Fibroblast of upper back skin (primary cell): ENCODE measurements at places on chromosomes 2 and 18.

DNA sequence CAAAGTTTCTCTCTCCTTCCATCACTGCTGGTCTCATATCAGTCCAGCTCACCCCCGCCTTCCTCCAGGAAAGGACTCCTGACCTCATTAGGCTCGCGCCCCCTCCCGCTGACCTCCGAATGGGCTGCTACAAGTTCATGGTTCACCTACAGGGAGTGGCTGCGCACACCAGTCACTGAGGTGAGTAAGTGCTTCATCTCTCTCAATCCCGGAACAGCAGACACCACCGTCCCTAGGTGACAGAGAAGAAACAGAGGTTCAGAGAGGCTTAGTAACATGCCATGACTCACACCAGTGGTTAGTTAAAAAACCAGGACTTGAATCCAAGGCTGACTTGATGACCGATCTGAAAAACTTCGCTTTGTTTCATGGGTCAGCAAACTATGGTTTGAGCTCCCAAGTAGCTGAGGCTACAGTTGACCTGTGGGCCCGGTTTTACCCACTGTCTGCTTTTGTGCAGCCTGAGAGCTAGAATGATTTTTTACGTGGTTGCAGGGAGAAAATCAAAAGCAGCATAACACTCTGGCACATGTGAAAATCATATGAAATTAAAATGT lies 42.0 kb downstream of the ZFP36L2 start:
- peak; percentile 57 for DNase-seq

GRCh38 chr18:12811191-12811950 lies 72.7 kb downstream of the PTPN2 start:
- DNase-seq, result no peak

DNA sequence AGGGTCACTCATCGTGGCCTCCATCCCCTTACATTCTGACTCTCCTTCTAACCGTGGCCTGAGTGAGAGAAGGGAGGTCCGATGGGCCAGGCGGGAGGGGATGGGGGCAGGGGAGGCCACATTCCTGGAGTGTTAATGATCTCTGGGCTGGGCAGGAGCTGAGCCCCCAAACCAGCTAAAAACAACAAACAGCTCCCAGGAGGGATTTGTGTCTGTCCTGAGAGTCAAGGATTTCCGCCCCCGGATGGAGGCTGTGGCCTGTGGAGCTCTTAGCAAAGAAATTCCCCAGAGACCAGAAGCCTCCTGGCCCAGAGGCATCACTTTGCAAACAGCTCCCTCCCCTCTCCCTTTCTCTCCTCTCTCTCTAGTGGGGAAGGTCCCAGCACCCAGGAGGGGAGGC lies 23.5 kb downstream of the EMX1 start:
- DNase-seq, result peak; percentile 53

GRCh38 chr2:10253596-10254372 lies 48.9 kb upstream of the HPCAL1 start:
- no peak for DNase-seq

GRCh38 chr2:105062158-105062557 lies 24.3 kb downstream of the MRPS9 start:
- DNase-seq, result no peak

GRCh38 chr2:103169861-103170260 lies 408.0 kb downstream of the TMEM182 start:
- DNase-seq, result no peak

DNA sequence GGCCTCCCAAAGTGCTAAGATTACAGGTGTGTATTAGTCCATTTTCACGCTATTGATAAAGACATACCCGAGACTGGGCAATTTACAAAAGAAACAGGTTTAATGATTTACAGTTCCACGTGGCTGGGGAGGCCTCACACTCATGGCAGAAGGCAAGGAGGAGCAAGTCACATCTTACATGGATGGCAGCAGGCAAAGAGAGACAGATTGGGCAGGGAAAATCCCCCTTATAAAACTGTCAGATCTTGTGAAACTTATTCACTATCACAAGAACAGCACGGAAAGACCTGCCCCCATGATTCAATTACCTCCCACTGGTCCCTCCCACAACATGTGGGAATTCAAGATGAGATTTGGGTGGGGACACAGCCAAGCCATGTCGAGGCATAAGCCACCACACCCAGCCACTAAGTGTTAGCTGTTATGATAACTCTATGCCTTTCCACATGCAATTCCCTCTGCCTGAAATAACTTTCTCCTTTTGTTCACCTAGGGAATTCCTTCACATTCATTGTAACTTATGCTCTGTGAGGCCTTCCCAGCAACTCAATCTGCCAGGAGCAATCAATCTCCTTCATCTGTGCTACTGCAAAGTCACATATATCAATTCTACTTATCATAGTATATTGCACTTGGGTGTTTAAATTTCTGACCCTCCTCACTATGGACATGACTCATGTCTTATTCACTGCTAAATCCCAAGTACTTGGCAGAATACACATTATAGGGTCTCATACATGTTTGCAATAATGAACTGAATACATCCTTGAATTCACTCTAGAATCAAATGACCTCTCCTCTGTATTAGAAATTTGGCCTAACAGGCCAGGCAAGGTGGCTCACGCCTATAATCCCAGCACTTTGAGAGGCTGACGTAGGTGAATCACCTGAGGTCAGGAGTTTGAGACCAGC lies 7.4 kb downstream of the MCEE start:
- peak; percentile 43 for DNase-seq

DNA sequence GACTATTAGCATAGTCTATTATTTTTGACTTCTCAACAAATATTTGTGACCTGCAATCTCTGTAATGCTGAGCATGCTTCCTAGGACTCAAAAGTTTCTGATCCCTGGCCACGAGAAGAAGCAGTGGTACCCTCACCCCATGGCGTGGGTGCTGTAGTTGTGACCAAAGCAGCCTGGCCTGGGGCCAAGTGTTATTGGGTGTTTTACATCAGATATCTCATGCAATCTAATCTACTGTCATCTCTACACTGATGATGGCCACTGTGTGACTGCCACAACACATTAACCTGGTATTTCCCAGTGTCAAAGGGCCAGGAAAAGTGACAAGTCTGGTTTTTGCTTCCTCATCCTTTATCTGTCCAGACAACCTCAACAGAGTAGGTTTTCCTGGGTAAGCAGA lies 80.8 kb upstream of the WIPF1 start:
- no peak for DNase-seq

DNA sequence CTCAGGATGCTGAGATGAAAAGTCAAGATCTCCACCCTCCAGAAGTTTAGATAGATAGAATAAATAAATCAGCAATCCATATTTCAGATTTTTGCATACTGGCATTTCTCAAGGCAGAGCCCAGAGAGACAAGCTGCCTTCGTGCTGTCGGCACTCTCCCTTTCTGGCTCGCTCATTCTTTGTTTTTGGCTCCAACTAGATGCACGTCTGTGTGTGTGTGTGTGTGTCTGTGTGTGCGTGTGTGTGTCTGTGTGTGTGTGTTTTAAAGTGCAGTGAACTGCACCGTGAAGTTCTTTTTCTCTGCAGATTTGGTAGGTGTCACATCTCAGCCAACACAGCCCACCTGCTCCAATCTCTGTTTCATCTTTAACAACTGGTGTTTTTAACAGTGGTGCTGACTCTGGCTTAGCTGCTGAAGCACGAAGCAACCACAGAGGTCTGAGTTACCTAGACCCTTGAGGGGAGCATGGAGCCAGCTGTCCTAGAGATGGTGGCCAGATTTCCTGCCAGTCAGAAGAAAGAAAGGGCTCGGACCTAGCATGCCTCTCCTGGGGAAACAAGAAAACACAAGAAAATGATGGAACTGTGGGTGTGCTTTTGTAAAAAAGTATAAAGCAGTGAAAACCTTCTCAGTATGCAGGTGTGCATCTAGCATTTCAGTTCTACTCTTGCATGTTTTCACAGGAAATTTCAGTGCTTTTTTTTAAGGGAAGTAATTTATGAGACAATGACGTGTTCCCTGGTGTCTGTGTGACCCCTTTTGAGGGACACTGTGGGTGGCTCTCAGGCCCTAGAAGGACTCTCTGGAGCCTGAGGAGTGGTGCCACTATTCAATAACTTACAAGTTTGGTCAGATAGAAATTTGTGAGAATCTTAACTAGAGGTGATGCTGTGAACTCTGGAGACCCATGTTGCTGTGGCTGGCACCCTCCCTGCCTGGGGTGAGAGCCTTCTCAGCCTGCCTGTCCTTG lies 364.3 kb downstream of the RNF144A start:
- no peak for DNase-seq

- no peak for DNase-seq
Measured at GRCh38 chr2:145324748-145325147, 804.8 kb upstream of the ZEB2 start.

GRCh38 chr2:68915393-68915792 lies 37.3 kb downstream of the GKN2 start:
- no peak for DNase-seq

- DNase-seq, result no peak
Measured at GRCh38 chr2:195413422-195413821, 243.6 kb upstream of the SLC39A10 start.

DNA sequence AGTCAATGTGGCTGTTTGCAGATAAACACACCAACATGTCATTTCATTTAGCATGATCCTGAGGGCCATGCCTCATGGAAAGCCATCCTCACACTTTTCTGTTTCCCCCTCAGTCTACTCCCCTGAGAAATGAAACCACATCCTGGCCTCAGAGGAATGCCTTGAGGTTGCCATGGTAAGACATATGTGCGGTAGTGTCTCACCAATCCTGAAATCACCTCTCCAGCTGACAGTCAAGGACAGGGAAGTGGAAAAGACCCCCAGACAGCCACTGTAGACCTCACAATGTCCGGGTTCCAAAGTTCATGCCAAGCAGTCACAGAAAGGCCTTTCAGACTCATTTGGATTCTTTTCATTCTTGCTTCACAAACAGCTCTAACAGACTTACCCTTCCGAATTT lies 175.2 kb upstream of the PKDCC start:
- peak; percentile 89 for DNase-seq

DNA sequence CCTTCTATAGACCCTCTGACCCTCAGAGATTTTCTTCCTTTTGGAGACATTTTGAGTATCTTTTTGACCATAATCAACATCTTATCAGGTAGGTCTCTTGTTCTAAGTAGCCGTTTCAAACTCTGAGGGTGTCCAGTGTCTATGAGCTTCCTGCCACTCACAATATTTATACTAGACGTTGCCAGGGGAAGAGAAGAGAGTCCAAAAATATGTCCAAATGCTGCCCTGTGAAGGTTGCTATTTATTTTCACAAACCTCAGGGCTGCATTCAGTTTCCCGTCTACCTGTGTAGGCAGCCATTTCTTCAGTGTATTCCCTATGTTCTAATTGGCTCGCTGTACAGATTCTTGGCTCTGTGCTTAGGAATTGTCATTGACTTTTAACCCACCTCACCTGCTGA lies 986 bp upstream of the DSG1 start:
- no peak for DNase-seq

GRCh38 chr2:105150231-105150630 lies 91.3 kb upstream of the GPR45 start:
- DNase-seq, result no peak

- DNase-seq, result no peak
Measured at GRCh38 chr2:12124790-12125189, 378.4 kb downstream of the LPIN1 start.

- DNase-seq, result no peak
Measured at GRCh38 chr2:182914852-182915251, 48.4 kb upstream of the FRZB start.

GRCh38 chr2:126894082-126894481 lies 4.6 kb upstream of the TEX51 start:
- DNase-seq, result no peak

- DNase-seq, result no peak
Measured at GRCh38 chr2:12897181-12897580, 180.4 kb downstream of the TRIB2 start.

DNA sequence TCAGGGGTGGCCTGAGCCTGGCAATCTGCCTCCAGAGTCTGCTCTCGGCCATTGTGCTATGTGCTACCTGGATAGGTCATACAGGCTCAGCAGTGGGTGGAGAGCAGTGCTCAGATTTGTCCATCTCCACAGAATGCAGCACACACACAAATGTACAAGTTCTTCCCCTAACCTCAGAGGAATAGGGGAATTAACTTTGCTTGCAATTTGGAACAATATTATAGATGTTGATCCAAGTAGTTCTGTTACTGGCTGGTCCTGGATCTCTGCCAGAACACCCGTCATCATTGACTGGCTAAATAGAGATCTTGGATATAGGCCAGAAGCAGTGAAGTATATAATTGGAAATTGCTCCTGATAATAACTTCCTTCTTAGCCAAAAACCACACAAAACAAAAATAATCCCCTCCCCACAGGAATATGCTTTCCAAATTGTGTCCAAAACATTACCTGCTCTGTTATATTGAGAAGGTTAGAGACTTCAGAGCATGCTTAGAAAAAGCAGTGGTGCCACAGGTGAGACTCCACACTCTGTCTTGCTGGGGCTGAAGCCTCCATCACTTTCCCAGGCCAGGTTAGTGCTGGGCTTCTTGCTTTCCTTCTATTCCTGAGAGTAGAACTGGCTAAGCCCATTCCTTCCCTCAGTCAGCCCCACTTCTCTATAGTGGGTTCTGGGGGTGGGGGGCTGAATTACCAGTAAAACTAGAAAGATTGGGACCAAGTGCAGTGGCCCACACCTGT lies 38.8 kb downstream of the NCAPH start:
- peak; percentile 5 for DNase-seq

DNA sequence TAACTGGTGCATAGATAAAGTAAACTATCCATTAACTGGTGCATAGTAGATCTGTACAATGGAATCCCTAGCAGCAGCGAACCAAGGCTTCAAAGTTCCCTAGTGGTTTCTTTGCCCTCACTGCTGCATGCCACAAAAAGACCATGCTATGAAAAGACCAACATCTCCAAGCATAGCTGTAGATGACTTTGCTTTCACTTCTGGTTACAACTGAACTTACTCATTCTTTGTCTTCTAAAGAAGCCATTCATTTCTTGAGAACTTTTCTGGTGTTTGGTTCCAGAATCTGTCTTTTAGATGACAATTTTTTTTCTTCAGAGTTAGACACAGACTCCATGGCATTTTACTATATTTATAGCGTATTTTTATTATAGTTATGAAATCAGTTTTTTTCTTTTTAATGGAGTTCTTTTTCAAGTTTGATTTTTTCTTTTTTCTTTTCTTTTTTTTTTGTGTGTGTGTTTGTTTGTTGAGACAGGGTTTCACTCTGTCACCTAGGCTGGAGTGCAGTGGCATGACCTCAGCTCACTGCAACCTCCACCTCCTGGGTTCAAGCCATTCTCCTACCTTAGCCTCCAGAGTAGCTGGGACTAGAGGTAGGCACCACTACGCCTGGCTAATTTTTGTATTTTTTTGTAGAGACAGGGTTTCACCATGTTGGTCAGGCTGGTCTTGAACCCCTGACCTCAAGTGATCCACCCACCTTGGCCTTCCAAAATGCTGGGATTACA lies 63.6 kb downstream of the SLC35F5 start:
- DNase-seq, result no peak

GRCh38 chr2:234671231-234671630 lies 174.3 kb upstream of the ARL4C start:
- no peak for DNase-seq

- DNase-seq, result no peak
Measured at GRCh38 chr18:3061581-3062312, 48.8 kb upstream of the LPIN2 start.

DNA sequence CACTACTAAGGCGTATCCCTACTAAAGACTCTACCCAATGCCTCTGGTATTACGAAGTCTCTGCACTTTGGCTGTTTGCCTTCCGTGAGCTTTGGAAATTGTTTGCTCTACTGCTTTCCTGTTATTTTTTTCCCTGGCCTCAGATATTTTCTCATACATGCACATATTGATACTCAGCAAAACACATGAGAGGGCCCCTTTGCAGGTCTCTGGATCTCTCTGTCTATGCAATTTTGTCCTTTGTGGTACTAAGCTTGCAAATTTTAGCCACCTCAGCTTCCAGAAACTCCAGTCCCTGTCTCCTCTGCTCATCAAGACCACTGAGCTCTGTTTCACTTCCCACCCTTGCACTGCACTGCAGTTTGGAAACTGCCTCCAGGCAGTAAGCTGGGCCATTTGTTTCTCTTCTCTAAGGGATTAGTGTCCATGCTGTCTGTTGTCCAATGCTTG lies 46.6 kb downstream of the TAF1B start:
- DNase-seq, result no peak
